ENCODE measurements at places on chromosomes 13 and 19.

GRCh38 chr13:46492946-46493345, 60.0 kb upstream of the LRCH1 start:
- DNase-seq = no peak

DNA sequence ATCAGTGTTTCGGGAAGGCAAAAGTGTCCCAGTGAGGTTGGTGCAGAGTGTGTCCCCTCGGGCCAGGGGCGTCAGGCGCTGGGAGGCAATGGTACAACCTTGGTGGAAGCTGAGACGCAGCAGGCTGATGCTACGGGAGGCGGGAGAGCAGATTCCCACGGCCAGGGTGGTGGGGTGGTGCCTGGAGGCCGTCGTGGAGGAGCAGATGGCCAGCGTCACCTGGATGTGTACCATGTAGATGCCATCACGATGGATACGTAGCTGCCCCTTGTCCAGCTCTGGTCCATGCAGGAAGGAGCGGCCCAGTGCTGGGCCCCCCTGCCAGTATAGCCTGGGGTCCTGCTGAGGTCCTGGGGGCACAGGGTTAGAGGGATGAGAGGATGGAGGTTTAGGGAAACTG, 4.9 kb downstream of the CD70 start:
- no peak for DNase-seq

DNA sequence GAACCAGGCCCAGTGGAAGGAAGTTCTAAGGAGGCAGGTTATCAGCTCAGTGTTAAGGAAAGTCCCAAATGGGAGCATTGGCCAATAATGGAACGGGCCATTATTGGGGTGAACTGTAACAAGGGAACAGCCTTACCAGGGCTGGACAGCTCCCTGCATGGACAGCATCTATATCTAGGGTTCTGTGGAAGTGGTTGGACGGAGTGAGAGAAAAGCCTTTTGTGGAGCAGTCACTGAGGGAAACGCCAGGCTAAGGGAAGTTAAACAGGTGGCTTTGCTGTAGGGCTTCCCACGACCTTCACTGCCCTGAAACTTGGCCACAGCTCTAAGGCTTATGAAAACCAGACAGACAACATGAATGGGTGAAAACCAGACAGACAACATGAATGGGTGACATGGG, 17.0 kb downstream of the POU2F2 start:
- no peak for DNase-seq

DNA sequence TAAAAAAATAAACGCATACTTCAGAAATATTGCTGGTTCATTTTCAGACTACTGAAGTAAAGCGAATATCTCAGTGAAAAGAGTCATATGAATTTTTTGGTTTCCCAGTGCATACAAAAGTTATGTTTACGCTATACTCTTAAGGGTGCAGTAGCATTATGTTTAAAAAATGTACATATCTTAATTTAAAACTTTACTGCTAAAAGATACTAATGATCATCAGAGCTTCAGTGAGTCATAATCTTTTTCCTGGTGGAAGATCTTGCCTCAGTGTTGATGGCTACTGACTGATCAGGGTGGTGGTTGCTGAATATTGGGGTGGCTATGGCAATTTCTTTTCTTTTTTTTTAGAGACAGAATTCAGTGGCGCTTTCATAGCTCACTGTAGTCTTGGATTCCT, 48.9 kb downstream of the NDFIP2 start:
- no peak for DNase-seq

- no peak for DNase-seq
Measured at GRCh38 chr13:28622286-28622685, 36.6 kb upstream of the POMP start.

DNA sequence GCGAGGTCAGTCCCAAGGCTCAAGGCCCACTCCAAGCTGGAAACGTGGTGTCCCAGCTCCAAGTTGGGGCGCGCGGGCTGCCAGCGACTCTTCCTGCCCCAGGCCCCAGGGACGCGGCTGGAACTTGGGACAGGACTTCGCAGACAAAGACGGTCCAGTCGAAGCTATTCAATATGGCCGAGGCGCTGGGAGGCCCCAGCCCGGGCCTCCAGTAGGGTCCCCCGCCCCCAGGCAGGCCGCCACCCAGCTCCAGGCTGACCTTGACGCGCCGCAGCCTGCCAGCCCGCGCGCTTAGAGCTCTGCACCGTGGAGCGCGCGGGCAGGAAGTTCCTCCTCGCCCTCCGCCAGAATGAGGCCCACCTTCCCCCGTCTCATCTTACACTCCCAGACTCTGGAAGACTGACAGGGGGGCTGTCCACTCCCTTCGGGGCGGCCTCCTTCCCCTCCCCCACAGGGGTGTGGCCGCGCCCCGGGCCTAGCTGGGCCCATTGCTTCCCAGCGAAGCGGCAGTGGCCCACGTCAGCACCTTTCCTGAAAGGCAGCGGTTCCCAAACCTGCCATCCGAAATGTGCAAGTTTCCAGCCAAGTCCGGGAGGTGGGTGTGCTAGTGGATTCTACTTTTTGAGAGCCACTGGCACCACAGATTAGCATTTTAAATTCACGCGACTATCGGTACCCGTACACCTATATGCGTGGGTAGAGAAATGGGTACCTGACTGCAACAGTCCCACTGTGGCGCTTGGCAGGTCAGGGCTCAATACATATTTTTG, at the start of gene CCDC8:
Gene CCDC8 (minus strand): TSS at position 303 of the 770 bp plus-strand sequence. CDS start 754 bp downstream, outside the sequence.
- DNase-seq = no peak

- no peak for DNase-seq
Measured at GRCh38 chr19:14395710-14396336, 14.6 kb downstream of the ADGRE5 start.

DNA sequence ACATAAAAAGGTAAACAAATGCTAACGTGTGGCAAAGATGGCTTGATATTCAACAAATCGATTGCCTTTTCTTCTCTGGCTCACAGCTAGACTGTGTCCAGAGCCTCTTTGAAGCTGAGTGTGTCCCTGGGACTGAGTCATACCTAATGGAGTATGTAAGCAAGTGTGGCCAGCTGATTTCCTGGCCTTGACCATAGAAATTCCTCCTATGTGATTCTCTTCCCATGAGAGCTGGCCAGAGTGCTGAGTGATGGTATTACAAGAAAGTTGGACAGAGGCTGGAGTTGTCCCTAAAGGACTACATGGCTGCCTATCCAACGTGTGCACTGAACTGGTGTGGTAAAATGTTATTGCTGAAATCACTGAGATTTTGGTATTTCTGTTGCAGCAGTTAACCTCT, 320.1 kb upstream of the SLC10A2 start:
- DNase-seq = no peak

GRCh38 chr19:38134540-38135149, 89.4 kb downstream of the DPF1 start:
- DNase-seq = no peak

- DNase-seq = no peak
Measured at GRCh38 chr13:47869776-47870175, 131.3 kb downstream of the SUCLA2 start.

DNA sequence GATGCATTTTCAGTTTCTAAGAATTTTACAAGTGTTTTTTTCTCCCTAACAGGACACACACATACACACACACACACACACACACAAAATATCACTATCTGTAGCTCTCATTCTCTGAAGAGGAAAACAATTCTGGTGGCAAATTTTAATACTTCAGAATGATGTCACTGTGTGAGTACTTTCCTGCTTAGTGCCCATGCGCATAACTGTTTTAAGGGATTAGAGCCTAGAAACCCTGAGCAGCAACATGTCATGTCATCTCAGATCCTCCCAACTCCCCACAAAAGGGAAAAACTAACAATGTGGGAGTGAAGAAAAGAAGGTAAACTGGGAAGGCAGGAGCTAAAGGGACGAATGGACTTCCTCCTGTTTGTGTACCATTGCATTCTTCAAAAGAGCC, 401.2 kb downstream of the SPRY2 start:
- no peak for DNase-seq

DNA sequence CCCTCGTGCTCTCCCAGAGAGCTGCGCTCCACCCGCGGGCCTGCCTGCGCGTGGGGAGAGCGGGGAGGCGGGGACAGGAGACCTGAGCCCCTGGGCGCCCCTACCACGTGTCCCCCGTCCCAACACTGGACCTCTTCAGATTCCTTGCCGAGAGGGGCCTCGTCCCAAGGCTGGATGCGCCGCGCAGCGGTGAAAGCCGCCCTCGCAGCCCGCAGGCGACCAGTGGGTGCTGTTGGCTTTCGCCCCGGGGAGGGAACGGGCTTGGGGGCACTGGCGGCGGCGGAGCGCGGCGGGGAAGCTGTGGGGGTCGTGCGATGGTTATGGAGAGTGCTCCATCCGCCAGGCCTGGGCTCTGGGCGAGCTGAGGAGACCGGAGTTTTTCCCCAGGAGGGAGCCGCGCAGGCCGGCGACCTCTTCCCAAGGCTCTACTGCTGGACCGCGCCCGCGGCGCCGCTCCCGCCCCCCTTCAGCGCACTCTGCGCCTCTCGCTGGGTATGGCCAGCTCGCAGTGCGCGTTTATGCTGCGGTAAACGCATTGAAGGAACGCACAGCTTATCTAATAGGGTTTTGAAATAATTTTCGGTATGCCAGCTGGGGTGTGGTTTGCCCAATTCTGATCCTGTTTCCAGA, 17.2 kb upstream of the RNF17 start:
- DNase-seq = no peak

DNA sequence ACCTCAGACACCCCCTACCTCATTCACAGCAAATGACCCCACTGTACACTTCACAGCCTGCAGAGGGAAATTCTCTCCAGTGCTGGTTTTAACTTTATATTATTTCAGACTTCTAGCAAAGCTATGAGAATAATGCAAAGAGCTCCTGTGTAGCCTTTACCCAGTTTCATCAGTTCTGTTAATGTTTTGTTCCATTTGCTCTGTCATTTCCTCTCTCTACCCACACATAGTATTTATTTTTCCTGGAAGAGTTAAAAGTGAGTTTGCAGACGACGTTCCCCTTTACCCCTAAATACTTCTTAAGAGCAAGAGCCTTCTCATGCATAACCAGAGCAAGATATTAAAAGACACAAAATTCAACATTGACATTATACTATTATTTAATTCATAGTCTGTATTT, 49.9 kb upstream of the ADGRE1 start:
- no peak for DNase-seq

All from stimulated activated CD4-positive, alpha-beta T cell treated with anti-CD3 and anti-CD28 coated beads, TNF-alpha, amount 100 ng/mL, for 1 hour (primary cell).